Activated naive CD8-positive, alpha-beta T cell treated with anti-CD3 and anti-CD28 coated beads for 36 hours (primary cell): ENCODE measurements at places on chromosomes 2 and 18.
A peak's percentile ranks its signal among the peaks of the same experiment; 100 is the strongest.

- DNase-seq, result peak; percentile 21
Measured at GRCh38 chr2:230347659-230348305, 20.8 kb downstream of the SP140L start.

DNA sequence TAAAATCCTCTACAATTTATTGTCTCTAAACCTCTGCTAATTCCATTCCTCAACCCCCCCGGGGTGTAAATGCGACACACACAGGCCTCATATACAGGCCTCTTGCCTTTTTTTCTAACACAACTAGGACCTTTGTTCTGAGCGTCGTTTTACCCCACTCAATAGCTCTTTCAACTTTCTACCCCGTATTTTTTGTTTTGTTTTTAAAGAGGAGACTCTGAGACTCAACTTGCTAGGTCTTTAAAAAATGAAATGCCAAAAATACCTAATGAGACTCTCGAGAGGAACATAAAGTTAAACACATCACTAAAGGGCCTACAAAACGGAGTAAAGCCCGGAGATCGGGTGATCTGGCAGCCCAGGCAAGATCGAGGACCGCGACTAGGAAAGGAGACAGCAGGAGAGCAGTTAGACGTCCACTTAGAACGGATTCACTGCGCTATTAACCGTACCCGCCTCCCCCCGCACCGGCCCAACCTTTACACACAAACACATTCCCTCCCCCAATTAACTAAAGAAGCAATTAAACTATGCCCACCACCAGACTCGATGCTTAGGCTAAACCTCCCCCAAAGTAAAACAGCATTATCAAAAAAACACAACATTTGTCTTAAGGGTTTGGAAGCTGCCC, 1.7 kb downstream of the TRIP12 start:
- DNase-seq, result peak; percentile 14

DNA sequence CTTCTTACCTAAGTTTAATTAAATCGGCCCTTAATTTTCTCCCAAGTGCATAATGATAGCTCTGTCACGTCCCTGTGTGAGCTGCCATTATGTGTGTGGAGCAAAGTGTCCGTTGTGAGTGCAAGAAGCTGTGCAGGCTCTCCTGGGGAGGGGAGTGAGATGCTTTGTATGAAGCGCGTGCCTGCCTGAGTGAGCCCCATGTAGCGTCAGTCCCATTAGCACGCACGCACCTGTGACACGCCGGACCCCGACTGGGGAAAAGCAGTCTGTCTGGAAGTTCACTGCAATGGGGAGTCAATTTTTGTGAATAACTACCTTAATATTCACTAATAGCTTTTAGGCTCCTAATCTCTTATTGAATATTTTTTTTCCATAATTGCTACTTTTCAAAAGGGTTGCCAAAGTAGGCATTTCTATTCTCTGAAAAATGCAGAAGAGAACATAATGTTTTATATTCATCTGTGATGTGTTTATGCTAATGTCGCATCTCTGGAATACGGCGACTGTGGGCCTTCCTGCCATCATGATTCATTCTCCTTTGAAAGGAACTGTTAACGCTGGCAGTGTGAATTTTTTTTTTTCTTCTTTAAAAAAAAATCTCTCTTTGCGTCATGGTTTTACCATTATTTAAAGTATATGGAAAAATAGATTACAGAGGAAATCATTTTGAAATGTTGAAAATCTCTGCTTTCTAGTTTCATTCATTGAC, 157.7 kb downstream of the COL4A4 start:
- no peak for DNase-seq

DNA sequence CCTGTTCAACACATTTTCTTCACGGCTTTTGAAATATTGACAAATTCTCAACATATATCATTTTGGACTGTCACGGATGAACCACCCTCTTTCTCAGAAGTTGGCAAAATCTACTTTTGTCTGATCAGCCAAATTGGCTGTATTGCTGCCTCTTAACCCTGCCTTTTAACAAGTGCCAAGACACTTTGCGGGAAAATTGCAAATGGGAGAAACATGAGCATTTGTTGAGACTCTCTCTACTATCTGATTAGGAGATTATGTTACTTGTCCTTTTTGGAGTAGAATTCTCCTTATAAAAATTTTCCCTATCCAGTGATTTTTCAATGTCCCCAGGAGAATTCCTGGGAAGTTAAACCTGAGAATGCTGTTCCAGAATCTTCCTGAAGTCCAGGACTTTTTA, 256.2 kb upstream of the ZSWIM2 start:
- DNase-seq, result no peak

- DNase-seq, result peak; percentile 48
Measured at GRCh38 chr2:86238354-86238753, 39.1 kb downstream of the MRPL35 start.

DNA sequence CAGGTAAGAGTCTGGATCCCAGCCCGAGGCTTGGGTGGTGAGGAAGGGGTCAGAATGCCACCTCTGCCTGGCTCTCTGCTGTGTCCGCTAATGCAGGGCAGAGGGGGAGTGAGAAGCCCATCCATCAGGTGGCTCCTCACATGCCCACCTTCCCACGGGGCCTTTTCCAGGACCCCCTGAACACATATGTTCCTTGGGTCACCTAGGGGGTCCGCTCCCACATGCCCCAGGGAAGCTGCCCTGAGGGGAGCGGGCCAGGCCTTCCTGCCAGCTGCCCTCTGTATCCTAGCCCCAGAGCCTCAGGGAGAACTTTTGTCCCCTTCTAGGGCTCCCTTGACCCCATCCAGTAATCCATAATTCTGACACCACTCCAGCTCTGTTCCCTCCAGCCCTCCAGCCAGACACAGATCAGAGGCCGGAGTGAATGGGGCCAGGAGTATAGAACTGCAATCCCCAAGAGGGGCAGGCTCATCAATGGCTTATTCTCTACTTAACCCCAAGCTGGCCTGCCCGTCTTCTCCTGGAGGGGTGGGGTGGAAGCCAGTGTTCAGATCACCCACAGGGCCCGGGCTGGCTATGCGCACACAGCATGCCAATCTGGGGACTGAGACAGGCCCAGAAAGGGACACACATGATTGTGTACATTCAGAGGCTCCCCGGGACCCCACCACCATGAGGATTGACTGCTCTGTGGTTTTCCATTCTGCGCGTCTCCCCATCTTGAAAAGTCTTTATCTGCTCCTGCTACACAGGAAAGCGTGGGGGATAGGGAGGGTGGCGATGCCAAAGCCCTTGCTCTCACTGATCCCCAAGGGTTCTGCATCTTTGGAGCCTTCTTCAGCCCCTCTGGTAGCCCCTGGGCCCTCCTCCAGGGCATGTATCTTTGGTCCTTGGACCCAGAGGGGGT, 1.1 kb downstream of the EMILIN1 start:
- no peak for DNase-seq

DNA sequence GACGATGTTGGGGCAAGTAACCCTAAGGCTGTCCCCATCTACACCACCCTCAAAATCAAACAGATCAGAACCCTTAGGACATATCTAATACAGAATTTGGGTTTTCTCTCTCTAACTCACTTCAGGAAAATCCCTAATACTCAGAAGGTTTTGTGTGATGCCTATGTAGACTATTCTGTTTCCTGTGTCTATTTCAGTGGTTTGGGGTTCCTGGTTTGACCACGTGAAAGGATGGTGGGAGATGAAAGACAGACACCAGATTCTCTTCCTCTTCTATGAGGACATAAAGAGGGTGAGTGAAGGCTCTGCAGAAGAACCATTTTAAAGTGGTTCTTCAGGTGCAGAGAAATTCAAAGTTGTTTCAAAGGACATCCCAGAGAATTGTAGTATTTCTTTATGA, 16.3 kb downstream of the SULT1C2 start:
- no peak for DNase-seq

- DNase-seq, result no peak
Measured at GRCh38 chr2:108547606-108548005, 13.3 kb downstream of the LIMS1 start.

DNA sequence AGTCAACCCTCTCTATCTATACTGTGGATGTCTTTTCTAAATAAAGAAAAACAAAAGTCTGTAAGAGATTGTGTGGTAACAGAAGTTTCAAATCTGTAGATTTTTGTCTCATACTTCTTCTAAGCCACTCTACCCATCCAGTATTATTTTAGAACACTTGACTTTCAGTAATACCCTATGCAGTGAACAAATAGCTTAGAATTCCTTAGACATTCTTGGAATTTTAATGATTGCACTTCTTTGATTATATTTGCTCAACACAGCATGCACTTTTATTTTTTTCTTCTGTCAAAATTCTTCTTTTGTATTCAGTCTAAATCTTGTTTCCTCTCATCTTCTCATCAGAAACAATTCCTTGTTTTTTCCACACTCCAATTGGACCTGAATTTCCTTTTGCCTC, 1080.2 kb downstream of the SUCLG1 start:
- no peak for DNase-seq

DNA sequence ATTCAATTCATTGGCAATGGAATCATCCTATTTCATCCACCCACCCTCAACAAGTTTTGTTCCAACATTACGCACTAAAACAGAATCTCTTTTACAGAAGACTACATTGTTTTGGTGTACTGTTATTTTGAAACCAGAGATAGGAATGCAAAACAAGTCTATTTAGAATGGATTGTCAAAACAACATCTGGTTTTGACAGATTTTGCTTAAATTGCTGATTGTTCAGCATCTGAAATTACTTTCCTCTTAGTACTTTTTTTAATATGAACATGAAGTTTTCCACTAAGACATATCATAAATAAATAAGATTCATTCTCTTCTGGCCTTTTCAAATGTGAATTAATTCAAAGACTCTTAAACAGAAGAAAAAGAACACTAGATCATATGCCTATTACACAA, 323.9 kb upstream of the TFPI start:
- no peak for DNase-seq

DNA sequence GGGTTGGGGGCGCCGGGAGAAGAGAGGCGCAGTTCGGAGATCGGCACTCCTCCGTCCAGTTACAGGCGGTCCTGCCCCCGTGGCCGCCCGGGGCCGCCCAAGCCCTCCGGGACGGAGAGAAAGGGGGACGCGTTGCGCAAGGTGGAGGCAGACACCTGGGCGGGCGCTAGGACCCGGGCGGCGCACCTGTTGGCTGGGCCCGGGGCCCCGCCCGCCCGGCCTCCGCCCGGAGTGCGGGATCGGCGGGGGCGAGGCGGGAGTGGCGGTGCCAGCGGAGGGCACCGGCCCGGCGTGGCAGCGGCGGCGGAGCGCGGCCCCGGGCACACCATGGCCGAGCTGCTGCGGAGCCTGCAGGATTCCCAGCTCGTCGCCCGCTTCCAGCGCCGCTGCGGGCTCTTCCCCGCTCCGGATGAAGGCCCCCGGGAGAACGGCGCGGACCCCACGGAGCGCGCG, at the start of gene SGPP2:
TSS of gene SGPP2 (plus strand) at position 268 of the 453 bp plus-strand sequence. CDS start at position 328, 60 bp downstream.
- DNase-seq, result peak; percentile 21

DNA sequence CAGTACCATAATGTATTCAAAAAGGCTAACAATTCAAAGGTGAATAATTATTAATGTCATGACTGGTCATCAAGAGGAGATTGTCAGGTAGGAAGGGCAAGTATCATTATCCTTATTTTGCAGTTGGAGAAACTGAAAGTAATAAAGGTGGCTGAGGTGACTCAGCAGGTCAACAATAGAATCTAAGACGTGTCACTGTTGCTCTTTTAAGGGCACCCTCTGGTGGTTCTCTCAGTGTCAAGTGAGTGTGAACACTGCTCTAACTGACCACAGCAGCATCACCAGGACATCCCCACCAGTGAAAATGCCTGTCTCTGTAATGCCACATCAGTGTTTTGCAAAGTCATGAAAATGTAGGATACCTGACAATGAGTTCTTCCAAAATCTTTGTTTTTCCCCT, 69.7 kb downstream of the DCC start:
- DNase-seq, result no peak

DNA sequence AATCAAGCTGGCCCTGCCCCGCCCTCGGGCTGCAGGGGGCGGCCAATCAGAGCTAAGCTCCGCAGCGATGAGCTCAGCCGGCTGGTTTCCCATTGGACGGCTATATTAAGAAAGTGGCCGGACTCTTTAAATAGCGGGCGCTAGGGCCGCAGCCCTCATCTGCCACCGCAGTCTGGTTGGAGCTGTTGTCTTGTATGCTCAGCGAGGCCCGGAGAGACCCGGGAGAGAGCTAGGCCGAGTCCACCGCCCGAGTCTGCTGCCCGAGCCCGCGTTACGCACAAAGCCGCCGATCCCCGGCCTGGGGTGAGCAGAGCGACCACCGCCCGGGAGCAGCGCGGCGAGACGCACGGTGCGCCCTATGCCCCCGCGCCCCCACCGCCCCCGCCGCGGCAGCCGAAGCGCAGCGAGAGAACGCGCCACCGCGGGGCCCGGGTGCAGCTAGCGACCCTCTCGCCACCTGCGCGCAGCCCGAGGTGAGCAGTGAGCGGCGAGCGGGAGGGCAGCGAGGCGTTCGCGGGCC, at the start of gene RHOB:
TSS of gene RHOB (plus strand) at position 158 of the 520 bp plus-strand sequence. CDS start 392 bp downstream, outside the sequence.
- peak; percentile 94 for DNase-seq

GRCh38 chr2:224134003-224134734, 95.1 kb upstream of the SERPINE2 start:
- DNase-seq, result no peak

DNA sequence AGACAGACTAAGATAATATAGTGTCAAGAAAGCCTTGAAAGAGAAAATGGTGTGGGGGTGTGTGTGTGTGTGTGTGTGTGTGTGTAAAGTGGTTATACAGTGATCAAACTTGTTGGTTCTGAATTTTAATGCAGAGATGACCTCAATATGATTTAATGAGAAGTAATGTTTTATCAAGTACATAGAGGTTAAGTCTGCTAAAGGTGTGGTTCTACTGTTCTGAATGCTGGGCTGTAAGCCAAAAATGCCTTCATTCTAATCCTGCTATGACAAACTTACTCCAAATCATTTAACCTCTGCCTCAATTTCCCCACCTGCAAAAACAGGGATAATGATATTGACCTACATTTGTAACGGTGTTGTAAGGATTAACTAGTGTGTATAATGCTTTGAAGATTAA, 87.9 kb downstream of the WDPCP start:
- no peak for DNase-seq

DNA sequence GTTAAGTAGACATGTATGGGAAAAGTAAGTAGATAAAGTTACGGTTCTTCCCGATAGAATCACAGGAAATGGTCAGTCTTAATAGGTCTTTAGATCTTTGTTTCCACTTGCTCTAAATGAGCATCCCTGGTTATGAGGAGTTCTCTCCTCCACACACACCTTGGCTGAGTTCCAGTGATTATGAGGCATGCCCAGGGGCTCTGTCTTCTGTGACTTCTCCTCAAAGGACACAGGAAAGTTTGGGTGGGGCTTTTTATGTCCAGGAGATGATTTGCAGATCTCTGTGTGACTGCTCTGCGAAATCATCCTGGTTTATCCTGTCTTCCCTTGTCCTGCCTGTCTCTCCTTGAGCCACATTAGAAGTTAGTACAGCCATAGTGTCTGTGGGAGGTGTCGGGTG, 83.9 kb upstream of the EML6 start:
- DNase-seq, result no peak

- peak; percentile 94 for DNase-seq
Measured at GRCh38 chr2:96163768-96164429, 18.7 kb upstream of the DUSP2 start.

DNA sequence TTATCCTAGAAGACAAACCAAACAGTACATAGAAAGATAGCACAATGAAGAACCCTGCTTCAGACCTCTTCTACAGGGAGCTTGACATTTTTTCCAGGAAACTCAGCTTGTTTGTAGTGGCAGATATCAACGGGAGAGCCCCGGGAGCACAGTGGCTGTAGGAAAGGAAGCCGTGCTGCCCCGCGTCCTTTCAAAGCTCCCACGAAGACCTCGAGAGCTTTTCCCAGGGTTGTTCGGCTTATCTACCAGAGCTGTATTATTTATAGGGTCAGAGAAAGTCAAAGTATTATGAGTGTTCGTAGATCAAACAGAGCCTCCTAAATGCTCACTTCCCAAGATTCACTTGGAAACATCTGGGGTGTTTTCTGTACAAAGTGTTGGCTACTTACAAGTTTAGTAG, 167.1 kb upstream of the COPS8 start:
- no peak for DNase-seq
